Stimulated activated CD8-positive, alpha-beta memory T cell treated with anti-CD3 and anti-CD28 coated beads, Interleukin-12 subunit alpha, Interleukin-12 subunit beta, amount 100 ng/mL, for 1 hour (primary cell): ENCODE measurements at places on chromosomes 3 and 15.

- DNase-seq: no peak
Observed at GRCh38 chr15:32679298-32679690, 37.8 kb downstream of the SCG5 start.

DNA sequence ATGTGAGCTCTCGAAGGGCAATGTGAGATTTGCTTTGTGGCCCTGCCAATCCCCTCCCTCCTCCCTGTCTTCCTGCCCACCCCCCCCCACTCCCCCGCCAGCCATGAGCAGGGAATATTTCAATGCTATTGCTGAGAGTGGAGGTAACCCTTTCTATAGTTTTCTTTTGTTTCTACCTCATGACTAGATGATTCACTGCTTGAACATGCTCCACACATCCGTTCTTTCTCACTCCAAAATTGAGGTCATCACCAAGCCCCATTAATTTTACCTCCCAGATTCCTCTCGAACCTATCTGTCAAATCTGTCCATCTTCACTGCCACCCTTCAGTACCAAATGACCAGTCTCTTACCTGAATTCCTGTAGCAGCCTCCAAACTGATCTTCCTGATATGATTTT is 12.2 kb downstream of the ZNF774 start:
- no peak for DNase-seq

DNA sequence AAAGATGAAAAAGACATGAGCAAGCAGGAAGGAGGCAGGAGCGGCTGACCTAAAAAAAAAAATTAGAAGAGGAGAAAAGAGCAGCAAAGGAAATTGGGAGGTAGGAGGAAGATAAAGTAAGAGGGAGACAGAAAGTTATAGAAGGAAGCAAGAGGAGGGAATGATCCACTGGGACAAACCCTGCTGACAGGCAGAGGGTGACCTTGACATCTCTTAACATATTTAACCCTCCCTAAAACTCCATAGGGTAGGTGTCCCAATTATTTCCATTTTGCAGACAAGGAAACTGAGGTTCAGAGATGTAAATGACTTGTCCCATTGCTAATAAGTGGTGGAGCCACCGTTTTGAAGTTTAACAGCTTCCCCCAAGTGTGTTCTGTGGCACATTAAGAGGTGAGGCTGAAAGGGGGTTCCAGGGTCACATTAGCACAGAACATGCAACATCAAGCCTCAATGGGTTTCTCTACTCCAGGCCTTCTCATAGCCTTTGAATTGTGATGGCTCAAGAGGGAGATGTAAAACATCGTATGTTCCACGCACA is 37.4 kb upstream of the PRICKLE2 start:
- DNase-seq: no peak

- DNase-seq: no peak
Observed at GRCh38 chr3:115111632-115112031, 35.5 kb downstream of the ZBTB20 start.

- no peak for DNase-seq
Observed at GRCh38 chr3:31614162-31614921, 81.6 kb downstream of the STT3B start.

DNA sequence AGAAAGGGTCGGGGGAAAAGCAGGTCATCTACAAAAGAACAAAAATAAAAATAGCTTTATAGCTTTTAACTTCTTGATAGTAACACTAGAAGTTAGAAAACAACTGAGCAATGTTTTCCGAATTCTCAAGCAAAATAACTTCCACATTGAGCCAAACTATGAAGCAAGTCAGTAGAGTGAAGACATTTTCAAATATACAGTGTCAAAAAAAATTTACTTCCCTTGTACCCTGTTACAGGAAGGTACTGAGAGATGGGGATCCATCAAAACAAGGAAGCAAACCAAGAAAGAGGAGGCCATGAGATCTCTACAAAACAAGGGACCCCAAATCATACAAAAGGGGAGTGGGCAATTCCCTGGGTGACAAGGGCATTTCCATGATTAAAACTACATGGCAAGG is 26.6 kb upstream of the STIMATE start:
- DNase-seq: no peak

GRCh38 chr3:122067588-122068240 is 12.6 kb downstream of the CD86 start:
- no peak for DNase-seq

DNA sequence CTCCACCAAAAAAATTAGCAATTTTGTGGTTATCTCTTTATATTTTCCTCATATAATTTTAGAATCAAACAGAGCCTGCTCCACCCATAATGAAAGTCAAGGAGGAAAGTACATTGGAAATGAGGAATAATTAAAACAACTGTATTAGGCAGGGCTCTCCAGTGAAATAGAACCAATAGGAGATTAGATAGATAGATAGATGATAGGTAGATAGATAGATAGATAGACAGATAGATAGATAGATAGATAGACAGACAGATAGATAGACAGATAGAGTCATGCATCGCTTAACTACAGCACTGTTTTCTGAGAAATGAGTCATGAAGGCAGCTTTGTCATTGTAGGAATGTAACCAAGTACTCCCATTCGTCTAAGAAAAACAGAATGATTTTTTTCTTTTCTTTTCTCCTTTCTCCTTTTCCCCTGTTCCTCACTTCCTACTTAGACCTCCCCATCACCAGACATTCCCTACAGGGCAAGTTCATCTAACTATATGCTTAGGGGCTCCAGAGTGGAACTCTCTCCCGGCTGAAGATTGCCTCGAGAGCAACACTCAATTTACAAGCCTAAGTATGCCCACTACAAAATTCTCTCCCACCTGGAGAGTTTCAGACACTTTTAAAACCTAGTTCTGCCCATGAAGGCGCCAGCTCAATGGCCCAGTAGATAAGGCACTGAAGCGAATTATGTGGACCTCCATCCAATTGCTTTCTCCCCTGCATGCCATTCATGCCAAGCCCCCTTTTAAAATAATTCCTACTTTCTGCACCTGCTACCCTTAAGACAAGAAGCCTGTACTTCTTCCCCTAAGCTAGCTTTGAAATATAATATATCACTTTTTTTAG is 53.3 kb upstream of the LIPC start:
- no peak for DNase-seq

DNA sequence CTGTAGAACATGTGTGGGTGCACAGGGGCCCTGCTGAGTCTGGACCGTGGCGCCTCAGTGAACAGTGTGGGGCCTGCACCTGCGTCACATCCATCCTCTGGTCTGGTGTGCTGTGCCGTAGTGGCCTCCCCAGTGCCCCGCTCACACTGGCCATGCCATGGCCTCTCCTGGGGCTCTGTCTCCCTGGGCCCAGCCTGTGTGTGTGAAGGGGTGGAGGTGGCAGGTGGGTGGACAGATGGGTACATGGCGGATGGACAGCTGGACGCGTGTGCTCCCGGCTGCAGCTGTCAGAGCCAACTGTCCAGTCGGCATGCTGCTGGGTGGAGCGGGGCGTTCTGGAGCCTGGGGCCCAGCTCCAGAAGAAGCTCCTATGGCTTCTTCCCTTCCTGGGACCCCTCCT is 17.8 kb downstream of the PLXNA1 start:
- no peak for DNase-seq

DNA sequence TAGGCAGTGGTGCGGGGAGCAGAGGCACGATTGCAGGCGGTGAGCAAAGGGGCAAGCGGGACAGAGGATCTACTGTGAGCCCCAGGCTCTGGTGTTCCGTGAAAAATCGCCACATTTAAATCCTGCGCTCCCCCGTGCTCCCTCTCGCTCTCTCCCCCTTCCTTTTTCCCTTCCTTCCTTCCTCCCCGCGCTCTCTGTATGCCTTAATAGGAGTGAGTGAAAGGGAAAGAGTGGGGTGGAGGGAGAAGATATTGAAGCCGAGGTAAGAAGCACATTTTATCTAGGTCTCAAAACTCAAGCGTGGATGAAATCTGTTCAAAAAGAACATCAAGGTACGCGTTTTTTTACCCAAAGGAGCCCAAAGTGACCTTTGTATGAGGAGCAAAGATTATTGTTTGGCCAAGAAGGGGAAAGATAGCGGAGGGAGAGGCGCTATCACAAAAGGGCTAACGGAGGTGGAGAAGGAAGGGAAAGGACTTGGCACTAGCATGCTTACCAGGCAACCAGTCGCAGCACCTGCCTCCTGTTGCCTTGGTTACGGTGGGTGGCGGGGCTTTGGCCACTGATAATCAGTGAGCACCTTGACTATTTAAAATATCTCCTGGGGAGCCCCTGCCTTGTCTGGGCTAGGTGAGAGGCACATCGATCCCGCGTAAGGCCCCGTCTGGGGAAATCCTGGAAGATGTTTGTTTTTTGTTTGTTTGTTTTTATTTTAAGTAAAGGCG is 14.9 kb upstream of the AEN start:
- DNase-seq: no peak

DNA sequence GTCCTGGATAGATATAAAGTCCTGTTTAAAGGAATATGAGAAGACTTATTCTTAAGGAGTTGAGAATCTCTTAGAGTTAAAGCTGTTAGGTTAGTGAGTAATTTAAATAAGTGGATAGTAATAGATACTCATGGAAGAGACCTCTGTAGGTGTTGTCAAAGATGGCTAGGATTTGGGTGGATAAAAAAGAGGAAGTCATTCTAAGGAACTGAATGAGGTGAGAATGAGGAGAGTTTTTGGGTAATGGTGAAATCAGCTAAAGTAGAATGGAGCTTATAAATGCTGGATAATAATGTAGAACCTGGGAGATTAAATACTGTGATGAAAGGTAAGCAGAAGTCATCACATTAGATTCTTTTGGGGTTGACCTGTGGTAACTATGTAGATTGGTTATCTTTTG is 8.1 kb downstream of the ARIH1 start:
- no peak for DNase-seq

- no peak for DNase-seq
Observed at GRCh38 chr3:29745232-29745870, 464.5 kb downstream of the RBMS3 start.

DNA sequence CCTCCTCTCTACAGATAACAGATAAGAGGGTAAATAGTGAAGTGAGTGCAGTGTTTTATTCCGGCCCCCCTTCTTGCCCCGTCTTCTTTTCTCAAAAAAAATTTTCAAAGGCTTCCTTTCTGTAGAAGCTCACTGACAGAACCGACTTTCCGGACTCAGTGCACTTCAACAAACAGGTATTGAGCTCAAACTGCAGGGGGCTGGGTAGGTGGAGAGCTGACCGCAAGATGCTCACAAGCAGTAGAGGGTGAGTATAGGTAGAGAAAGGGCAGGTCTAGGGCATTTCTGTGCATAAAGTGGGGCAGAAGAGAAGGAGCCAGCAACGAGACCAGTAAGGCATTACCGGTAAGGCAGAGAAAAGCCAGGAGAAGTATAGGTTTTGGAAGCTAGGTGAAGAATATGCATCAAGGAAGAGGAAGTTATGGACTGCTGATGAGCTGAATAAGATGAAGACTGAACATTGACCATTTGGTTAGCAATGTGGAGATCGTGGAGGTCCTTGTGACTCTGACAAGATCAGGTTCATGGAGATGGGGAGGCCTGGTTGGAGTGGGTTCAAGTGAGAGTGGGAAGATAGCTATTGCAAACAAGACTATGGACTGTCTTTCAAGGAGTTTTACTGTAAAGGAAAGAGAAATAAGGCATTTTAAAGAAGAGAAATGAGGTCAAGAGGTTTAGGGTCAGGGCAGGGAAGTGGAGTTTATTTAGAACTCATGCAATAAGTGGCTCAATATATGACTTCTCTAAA is 97.4 kb downstream of the ST6GAL1 start:
- DNase-seq: peak; percentile 52

- no peak for DNase-seq
Observed at GRCh38 chr15:41851167-41851523, 12.5 kb downstream of the PLA2G4B start.

DNA sequence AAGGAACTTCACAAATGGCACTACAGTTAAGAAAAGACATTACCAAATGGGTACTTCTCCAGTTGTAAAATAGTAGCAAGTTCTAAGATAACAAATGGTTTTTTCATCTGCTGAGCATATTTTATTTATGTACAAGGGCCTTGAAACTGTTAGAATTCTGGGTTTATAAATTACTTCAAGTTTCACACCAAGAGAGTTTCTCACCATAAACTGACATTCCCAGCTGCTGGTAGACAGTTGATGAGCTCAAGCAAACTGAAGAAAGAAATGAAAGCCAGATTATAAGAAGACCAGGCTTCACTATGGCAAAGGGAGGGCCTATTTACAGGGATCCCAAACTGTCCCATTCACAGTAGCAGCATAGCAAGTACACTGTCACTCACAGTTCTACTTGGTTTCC is 99.8 kb downstream of the DHX30 start:
- DNase-seq: no peak

- no peak for DNase-seq
Observed at GRCh38 chr3:65563861-65564260, 474.9 kb downstream of the MAGI1 start.

DNA sequence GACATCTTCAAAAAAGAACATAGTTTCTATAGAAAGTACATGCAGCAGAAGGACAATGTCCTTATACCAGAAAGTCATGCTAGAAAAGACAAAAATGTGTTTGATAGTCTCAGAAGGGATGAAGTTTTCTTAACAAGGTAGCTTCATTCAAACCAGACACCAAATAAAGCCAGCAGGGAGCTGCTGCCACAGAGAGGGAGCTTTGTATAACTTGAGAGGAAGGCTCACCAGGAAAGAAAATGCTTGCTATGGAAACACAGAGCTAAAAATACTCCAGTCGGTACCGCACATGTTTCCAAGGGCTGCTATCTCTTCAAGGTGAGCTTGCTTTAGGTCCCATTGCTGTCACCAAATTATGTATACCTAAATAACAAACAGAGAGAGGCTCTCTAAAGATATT is 1074.8 kb upstream of the ALCAM start:
- no peak for DNase-seq

DNA sequence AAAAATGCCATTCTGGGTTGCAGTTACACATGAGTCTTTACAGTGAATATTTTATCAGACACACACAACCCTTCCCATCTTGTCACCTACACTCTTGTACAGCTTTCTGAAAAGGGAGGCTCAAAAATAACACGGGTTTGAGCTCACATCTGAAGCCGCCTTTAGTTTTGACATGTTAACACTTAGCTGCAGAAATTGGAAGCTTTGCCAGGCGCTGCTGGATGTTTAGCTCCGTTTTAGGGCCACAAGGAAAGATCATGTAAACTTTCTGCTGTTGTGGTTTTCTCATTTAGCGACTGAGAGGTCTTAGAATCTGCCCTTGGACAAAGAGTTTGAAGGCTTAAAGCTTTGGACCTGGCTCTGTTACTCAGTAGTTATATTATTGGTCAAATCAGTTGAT is 120.1 kb downstream of the OXNAD1 start:
- DNase-seq: no peak

DNA sequence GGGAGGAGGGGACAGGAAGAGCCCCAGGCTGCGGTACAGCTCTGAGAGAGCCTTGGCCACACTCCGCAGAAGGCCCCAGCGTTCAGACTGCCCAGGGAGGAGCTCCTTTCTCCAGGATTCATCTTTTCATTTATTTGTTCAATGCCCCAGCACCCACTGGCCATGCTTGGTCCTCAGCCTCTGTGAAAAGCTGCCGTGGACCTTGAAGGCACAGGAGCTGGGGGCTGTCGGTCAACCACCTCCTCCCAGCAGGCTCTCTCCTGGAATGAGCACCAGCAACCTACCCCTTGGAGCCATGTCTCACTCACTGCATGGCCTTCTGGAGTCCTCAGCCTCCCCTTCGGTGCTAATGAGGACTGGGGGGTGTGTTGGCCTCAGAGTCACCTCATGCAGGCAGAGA is 21.6 kb upstream of the PRR23E start:
- DNase-seq: no peak
